ENCODE measurements at places on chromosomes 13 and 19.

DNA sequence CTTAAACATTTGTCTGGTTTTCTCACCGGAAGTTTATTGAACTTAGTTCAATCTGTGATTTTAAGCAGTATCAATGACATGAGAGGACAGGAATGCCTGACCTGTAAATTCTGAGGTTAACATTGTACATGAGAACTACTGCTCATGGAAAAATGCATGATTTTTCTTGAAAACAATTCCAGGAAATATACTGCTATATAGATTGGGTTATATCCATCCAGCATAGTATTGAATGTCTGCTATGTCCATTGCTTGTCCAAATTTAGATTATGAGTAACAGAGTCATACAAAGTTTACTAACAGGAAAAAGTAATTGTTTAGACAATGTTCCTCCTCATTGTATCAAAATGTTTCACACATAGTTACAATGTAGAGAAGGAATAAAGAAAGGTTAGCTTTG, 606.8 kb downstream of the DACH1 start:
- DNase-seq: no peak

- DNase-seq: no peak
Measured at GRCh38 chr19:1768248-1768647, 14.9 kb downstream of the ONECUT3 start.

DNA sequence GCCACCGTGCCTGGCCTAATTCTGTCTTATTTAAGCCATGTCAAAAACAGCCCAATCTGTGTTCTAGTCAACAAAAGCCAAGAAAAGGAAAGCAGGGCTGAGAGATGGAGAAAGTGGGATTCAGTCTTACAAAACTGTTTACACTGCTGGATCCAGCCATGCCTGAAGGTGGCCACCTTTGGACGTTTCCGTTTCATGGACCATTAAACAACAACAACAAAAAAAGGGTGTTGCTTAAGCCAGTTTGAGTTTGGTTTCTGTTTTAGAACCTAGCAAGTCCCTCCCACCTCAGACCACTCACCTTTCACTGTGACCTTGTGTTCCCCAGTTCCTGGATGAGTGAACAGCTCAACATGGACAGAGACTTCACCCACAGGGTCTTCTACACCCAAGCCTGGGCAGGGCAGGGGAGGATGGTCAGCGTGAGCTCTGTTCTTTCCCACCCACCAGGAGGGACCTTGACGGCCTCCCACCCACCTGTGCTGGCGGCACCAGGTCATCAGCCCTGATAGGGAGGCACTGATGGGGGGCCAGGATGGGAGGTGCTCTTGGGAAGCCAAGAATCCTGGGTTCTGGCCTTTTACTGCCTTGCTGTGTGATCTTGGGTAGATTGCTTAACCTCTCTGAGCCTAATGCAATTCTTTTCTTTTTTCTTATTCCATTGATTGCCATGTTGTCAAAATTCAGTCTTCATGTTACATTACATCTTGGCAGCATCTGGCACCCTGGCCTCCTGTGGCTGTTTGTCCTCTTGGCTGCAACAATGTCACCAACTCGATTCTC, 56.2 kb downstream of the COLGALT1 start:
- no peak for DNase-seq

DNA sequence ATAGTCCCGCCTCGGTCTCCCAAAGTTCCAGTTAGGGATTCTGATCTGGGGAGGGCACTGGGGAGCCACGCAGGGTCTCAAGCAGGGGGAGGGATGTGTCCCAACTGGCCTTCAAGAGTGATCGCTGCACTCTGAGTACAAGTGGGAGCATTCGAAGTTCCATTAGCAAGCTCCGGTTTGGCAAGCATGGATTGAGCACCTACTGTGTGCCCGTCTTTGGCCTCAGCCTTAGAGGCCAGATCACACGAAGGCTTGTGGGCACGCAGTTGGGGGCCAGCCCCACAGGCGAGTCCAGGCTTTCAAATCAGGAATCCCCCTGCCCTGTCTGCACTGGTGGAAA, 32.1 kb upstream of the TCF3 start:
- no peak for DNase-seq

DNA sequence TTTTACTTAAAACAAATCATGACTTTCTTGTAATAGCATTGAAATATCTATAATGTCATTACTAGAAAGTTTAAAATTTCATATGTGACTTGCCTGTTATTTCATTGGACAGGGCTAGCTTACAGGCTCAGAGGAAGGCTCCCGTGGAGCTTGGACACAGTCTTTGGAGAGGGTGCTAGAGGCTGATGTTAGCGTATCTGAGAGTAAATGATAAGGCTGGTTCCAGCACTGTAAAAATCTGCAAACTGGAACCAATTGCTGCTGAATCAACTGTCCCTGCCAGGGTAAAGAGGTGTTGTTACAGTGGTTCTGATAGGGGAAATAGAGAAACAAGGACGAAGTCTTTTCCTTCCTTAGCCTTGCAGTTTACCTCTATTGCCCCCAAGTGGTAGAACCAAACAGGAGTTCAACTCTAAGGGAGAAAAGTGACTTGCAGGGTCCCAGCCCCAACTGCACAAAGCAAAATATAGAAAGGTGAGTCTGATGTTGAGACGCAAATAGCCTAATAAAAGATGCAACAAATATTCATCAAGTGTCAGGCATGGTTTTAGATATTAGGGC, 901.7 kb downstream of the DIAPH3 start:
- DNase-seq: no peak

- DNase-seq: no peak
Measured at GRCh38 chr13:27188239-27188638, 16.6 kb upstream of the USP12 start.

GRCh38 chr19:46904114-46905060, 43.6 kb downstream of the ARHGAP35 start:
- no peak for DNase-seq

GRCh38 chr13:97448503-97449251, 14.7 kb downstream of the RAP2A start:
- no peak for DNase-seq

GRCh38 chr19:18233224-18233825, 7.1 kb upstream of the PDE4C start:
- peak; percentile 7 for DNase-seq

DNA sequence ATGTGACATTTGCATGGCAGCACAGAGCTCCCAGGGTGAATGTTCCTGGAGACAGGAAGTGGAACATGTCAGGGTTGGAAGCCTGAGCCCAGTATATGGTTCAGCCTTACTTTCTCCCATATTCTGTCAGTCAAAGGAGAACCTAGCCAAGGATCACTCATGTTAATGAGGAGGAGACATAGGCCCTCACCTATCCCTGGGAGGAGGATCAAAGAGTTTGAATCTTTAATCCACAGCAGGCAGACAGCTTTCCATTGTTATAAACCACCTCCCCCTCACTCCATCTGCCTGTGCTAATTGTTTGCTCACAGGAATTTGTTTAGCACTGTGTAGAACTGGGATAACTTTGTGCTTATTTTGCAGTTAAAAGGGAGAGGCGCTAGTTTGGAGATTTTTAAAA, 1069.1 kb downstream of the EFNB2 start:
- no peak for DNase-seq

- no peak for DNase-seq
Measured at GRCh38 chr13:41488124-41488523, 30.8 kb downstream of the RGCC start.

GRCh38 chr19:4456843-4457653, 546 bp downstream of the UBXN6 start:
- peak; percentile 54 for DNase-seq

GRCh38 chr13:103289681-103290080, 223.5 kb upstream of the SLC10A2 start:
- DNase-seq: no peak

GRCh38 chr19:2579678-2580280, 103.9 kb downstream of the GADD45B start:
- no peak for DNase-seq

DNA sequence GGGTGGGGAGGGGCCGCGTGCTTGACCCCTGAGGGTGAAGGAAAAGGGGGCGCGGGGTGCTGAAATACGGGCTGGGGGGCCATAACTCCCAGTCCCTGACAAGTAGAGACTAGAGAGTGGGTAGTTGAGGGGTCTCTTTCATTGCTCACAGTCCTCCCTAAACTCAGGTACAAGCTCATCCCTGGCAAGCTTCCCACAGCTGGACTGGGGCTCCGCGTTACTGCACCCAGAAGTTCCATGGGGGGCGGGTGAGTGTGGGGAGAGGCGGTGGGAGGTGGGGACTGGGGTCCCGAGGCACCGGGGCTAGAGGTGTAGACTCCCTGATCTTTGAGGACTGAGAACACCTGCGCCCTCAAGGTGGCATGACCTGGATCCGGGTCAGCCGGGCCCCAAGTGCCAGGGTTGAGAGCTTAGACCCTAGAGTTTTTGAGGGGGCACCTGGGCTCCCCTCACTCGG, 1.3 kb downstream of the ETV2 start:
- no peak for DNase-seq

- DNase-seq: no peak
Measured at GRCh38 chr19:6774821-6775707, 2.6 kb downstream of the VAV1 start.

- DNase-seq: no peak
Measured at GRCh38 chr13:43905435-43906031, 25.8 kb downstream of the LACC1 start.

GRCh38 chr13:23642110-23642509, 71.9 kb downstream of the TNFRSF19 start:
- no peak for DNase-seq

DNA sequence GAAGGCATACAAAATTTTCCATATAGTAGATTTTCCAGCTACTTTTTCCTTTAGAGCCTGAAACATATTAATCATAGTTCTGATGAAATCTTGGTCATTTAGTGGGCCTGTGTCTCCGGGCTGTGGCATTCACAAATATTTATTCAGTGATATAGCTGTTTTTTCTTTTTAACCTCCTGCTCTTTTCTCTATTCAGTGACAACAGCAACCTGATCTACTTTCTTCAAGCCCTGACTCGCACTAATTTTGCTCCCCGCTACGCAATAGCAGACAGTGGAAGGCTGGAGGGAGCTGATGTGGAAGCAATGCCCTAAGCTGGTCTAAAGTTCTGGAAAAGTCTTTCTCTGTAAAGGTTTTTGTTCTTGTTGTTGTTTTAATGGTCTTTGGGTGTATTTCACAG, 289.7 kb downstream of the SLITRK6 start:
- DNase-seq: no peak

DNA sequence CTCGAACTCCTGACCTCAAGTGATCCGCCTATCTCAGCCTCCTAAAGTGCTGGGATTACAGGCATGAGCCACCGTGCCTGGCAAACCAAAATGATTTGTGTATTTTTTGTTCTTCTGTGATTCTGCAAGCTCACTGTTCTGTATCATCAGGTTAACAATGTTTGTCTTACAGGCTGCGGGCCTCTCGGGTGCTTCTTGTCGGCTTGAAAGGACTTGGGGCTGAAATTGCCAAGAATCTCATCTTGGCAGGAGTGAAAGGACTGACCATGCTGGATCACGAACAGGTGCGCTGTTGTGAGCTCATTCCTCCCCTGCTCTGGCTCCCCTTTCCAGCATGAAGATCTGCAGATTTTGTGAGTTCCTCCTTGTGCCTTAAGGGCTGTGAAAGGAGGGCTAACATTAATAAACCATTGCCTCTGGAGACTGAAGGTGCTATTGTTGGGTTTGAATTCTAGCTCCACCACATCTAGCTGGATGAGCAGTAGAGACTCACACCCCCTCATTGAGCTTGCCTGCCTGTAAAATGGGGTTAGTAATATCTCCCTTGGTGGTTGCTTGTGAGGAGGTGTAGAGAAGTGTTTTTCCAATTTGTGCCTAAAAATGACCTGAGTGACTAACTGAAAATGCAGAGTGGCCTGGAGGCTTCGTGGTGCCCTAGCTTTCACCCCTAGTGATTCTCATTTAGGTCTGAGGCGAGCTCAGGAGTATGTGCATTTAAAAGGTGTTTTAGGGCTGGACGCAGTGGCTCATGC, 12.9 kb downstream of the SAE1 start:
- no peak for DNase-seq

GRCh38 chr13:77338329-77338728, 11.4 kb upstream of the MYCBP2 start:
- DNase-seq: no peak

- no peak for DNase-seq
Measured at GRCh38 chr19:8373867-8374813, 10.2 kb downstream of the ANGPTL4 start.

GRCh38 chr19:55391702-55392615, 6.2 kb downstream of the RPL28 start:
- no peak for DNase-seq

- DNase-seq: no peak
Measured at GRCh38 chr13:48434200-48434599, 21.3 kb upstream of the LPAR6 start.

- no peak for DNase-seq
Measured at GRCh38 chr19:21430675-21431074, 33.7 kb downstream of the ZNF493 start.

GRCh38 chr19:15107061-15108010, at the start of gene SYDE1:
Gene SYDE1 (plus strand): TSS chr19:15107401. CDS start chr19:15107434, 33 bp downstream.
- DNase-seq: no peak

- DNase-seq: no peak
Measured at GRCh38 chr13:109567315-109567714, 219.1 kb downstream of the IRS2 start.

- DNase-seq: no peak
Measured at GRCh38 chr13:73816702-73817101, 317.5 kb downstream of the KLF12 start.

DNA sequence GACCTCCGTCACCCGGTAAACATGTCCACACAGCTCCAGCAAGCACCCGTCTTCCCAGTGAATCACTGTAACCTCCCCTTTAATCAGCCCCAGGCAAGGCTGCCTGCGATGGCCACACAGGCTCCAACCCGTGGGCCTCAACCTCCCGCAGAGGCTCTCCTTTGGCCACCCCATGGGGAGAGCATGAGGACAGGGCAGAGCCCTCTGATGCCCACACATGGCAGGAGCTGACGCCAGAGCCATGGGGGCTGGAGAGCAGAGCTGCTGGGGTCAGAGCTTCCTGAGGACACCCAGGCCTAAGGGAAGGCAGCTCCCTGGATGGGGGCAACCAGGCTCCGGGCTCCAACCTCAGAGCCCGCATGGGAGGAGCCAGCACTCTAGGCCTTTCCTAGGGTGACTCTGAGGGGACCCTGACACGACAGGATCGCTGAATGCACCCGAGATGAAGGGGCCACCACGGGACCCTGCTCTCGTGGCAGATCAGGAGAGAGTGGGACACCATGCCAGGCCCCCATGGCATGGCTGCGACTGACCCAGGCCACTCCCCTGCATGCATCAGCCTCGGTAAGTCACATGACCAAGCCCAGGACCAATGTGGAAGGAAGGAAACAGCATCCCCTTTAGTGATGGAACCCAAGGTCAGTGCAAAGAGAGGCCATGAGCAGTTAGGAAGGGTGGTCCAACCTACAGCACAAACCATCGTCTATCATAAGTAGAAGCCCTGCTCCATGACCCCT, 9.0 kb upstream of the CEACAM5 start:
- no peak for DNase-seq

DNA sequence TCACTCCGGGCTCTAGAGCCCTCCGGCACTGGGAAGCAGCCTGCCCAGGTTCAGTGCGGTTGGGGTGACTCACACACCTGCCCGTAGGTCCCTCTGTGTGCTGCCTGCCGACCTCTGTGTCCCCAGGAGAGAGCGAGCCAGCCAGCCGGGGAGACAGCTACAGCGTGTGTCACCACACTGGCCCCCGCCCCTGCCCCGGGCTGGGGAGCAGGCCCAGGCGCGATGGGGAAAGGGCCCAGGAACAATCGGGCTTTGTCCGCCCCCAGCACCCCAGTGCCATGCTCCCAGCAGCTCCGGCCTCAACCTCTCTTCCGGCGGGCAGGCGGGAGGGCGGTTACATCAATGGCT, at the start of gene KLK6:
Gene KLK6 (minus strand): TSS at position 179 of the 348 bp plus-strand sequence. CDS start 1,487 bp downstream, outside the sequence.
- DNase-seq: no peak

- DNase-seq: no peak
Measured at GRCh38 chr19:16234552-16235445, 37.1 kb downstream of the AP1M1 start.
